Stimulated activated CD8-positive, alpha-beta memory T cell treated with anti-CD3 and anti-CD28 coated beads, Interleukin-4, amount 100 ng/mL, for 48 hours (primary cell): ENCODE measurements at places on chromosomes 7 and 10.

DNA sequence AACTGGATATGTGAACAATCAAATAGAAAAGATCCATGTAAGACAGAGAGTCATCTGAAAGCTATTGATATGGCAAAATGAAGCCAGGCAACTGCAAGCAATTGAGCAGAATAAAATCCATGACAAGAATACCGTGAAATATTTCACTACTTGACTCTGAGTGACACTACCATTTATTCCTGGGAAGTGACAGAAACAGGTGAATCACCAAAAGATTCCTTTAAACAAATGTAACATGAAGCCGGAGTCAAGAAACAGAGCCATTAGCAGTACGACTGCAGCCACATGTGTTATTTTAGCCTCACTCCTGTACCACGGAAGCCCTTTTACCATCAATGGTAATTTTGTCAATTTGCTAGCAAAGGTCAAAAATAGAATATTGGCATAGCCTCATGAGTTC lies 197.7 kb upstream of the POT1 start:
- DNase-seq, result no peak

- DNase-seq, result no peak
Measured at GRCh38 chr10:49116509-49117375, 1.4 kb upstream of the VSTM4 start.

DNA sequence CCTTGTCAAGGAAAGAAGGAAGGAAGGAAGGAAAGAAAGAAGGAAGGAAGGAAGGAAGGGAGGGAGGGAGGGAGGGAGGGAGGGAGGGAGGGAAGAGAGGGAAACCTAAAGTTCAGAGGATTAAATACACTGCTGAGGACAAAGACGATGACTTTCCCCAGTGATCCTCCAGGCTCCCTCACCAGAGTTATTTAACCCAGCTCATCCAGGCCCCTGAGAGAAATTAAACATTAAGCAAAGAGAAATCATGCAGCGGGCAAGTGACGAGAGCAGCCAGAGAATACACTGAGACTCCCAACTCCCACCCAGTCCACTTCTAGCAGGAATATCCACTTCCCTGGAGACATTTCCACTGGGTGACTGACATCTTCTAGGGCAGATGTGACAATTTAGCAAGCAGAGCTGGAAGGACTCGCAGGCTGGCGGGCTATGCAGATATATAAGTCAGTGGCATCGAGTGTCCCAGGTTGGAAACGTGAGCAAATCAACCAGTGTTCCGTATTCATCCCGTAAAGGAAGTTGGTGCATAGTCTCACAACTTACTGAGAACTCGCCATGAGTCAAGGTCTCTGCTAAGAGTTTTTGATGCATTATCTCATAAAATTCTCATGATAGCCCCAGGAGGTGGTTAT lies 48.7 kb downstream of the CALML3 start:
- DNase-seq, result no peak

DNA sequence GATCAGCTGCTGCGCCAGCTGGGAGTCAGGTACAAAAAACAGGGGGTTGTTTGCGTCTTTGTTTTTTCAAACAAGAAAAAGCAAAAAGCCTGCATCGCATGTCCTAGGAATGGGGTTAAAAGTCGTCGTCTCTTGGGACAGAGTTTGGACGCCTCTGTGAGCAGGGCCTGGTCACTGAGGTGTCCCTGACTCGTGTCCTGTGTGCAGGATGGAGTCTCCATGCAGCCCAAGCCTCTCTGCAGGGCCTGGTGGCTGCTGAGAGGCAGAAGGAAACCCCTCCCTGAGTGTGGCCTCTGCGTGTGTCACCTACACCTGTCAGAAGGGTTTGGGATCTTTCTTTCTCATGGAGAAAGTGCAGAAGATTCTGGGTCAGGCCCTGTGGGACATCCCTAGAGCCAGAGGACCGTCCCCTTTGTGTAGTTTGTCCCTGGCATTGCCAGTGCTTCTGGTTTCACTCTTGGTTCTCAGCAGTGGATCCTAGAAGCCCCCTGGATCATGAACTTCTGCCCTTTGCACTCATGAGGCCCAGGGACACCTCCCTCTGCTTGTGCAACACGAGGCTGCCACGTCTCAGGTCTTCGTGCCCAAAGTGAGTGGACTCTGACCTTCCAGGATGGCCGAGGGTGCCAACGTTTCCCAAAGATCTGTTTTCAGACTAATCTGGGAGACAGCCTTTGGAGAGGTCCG lies 75.0 kb downstream of the PRKAG2 start:
- no peak for DNase-seq

GRCh38 chr10:76743169-76743568 lies 894.4 kb downstream of the KCNMA1 start:
- DNase-seq, result no peak

GRCh38 chr7:3616306-3616705 lies 315.3 kb downstream of the SDK1 start:
- DNase-seq, result no peak

GRCh38 chr7:4689151-4689550 lies 7.1 kb downstream of the FOXK1 start:
- no peak for DNase-seq

DNA sequence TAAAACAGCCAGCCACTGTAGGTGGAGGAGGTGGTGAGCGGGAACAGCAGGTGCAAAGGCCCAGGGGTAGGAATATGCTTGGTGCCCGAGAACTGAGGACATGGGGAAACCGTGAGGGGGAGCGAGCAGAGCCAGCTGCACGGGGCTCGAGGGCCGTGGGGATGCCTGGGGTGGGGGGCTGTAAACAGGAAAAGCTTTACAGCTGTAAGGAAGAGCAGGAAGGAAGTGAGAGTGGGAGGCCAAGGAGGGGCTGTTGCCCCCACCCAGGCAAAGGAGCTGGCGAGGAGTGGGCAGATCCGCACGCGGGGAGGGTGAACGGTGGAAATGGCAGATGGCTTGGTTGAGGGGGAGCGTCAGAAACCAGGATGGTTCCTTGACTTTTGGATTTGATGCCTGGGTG lies 34.4 kb downstream of the ZMIZ1 start:
- no peak for DNase-seq
